ENCODE measurements at places on chromosomes 1 and 21. TPM values are rescaled to one million over a fixed set of nuclear protein-coding genes. Genes with fewer than 3 reads are reported as not detected.

Gene KCNN3
- total RNA-seq, result 1.4 TPM

Gene SPATC1L
- 6.9 TPM for total RNA-seq

Gene DLGAP3
- total RNA-seq, result not detected

Gene MEX3A
- 6.5 TPM for total RNA-seq

Gene GUCA2A
- total RNA-seq, result not detected

Gene NPHS2
- total RNA-seq, result not detected

Gene GPR153
- total RNA-seq, result 2.5 TPM

Gene ADAMTS1
- total RNA-seq, result 70.9 TPM

Gene AQP10
- 0.13 TPM for total RNA-seq

Gene WNT3A
- total RNA-seq, result not detected

GRCh38 chr1:97004054-97004453 is 282.5 kb downstream of the PTBP2 start:
- DNase-seq, result no peak

- DNase-seq, result no peak
Observed at GRCh38 chr1:242613266-242613815, 88.8 kb upstream of the PLD5 start.

GRCh38 chr1:221873673-221874072 is 131.8 kb upstream of the DUSP10 start:
- DNase-seq, result no peak

DNA sequence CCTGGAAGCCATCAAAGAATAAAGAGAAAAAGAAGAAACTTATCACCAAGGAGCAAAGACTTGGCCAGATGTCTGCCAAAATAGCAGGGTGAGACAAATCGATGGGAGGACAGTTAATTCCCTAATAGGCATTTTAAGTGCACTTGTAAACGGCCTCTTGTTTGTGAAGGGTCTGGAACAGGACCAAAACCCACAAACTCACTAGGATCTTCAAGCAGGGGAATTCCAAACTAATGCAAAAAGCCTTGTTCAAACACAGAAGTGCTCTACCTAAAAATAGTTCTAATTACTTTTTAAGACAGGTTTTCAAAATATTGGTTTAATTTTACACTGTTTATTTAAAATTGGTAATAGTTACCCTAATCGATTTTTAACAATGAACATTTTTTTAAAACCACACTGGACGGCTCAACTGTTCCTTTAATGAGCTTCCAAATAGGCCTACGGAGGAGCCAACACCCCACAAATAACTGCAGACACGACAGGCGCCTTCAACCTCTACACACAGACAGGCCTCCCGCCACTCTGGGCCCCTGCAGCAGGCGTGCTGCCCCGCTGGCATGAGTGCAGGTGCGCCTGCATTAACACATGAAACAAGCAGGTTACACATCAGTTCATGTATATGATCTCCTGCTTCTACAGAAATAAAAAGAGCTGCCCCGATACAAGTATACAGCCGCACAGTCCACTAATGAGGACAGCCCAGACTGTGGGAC is 15.8 kb downstream of the UBE2G2 start:
- no peak for DNase-seq

DNA sequence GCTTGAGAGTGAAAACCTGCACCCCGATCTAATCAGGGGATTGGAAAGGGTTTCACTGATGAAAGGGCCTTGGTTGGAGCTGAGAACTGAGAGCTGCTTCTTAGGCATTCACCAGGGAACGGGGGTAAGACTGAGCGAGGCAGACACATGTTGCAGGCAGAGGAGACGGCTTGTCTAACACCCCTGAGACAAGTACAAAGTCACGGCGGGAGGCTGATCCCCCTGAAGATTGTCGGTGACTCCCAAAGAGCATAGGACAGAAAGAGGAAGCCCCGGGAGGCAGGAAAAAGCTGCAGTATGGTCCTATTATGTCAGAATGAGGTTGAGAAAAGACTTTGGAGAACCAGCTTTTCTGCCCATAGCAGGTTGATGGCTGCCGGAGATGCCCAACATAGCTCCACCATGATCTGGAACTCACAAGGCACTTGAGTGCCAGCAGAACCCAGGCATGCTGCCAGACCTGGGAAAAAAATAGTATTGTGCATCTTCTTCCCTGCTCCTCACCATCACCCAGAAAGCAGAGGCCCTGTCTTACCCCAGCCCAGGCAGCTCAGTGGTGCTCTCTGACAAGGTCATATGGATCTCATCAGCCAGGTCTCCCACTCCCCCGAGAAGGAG is 463.9 kb upstream of the PROX1 start:
- no peak for DNase-seq

DNA sequence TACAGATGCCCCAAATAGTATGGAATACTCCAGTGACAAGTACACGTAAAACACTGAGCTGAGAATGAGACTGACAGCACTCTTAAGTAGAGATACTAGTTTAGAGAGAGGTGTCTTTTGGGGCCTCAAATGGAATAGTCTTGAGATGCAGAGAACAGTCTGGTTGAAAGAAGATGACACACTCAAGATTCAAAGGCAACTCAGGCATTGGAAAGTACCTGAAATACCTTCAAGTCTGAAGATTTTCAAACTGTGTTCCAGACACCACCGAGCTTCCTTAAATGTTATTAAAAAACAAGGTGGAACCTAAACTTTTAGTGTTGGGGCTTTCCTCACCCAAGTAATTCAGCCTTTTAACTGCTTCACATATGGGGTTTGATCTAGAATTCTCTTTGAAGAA is 437.7 kb downstream of the OMA1 start:
- DNase-seq, result no peak

DNA sequence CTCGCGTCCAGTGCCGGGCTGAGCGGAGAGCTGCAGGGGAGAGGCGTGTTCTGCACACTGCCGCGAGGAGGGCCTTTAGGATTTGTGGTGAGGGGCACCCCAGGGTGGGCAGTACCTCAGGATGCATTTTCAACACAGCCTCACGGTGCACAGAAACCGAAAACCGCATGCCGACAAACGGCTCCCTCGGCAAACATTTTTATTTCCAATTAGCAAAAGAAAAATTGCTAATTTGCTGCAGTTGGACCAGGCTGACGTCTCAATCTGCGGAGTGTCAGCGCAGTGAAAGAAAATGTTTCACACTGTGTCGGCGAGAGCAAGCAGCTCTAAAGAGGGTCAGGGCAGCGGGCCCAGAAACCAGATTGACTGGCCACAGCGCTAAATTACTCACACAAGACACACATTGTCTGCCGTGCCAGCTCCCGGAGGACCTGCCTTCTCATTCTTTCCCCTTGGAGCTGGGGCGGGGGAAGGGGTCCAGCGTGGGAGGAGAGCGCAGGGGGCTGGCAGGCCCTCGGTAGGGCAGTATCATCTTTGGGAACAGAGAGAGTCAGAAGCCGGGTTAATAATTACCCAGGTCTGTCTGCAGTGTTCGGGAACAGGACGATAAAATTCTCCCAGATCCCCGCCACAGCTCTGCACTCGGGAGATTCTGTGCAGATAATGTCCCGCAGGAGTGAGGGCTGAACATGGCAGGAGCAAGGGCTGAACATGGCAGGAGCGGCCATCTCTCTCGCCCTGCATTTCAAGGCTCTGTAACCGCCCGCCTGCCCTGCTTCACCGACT is 150.2 kb downstream of the PRDM16 start:
- no peak for DNase-seq

DNA sequence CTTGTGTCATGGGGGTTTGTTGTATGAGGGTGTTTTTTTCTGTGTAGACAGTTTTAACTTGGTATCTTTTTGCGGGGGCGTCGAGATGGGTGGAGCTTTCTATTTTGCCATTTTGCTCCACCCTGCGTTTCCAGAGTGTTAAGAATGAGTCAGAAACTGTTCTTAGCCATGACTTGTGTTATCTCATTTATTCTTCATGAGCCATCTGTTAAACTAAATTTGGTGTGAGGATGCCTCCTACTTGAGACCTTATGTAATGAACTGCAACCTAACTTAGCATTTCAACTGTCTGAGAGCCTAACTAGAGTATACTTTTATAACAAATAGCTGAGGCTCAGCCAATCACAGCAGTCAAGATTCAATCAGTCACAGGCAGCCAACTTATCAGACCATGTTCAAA is 1873.5 kb downstream of the NCAM2 start:
- DNase-seq, result no peak

DNA sequence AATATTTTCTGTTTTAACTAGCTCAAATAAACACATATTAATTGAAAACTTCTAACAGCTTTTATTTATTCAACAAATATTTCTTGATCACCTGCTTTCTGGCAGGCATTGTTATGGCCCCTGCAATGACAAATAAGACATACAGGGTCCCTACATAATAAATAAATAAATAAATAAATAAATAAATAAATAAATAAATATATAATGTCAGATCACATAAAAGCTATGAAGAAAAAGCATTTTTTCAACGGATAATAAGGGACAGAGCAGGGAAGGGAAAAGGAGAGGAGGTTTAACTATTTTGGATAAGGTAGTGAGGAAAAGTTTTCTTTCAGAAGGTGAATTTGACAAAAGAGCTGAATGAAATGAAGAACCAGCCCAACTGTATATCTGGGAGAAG is 115.0 kb downstream of the MAGI3 start:
- DNase-seq, result no peak

DNA sequence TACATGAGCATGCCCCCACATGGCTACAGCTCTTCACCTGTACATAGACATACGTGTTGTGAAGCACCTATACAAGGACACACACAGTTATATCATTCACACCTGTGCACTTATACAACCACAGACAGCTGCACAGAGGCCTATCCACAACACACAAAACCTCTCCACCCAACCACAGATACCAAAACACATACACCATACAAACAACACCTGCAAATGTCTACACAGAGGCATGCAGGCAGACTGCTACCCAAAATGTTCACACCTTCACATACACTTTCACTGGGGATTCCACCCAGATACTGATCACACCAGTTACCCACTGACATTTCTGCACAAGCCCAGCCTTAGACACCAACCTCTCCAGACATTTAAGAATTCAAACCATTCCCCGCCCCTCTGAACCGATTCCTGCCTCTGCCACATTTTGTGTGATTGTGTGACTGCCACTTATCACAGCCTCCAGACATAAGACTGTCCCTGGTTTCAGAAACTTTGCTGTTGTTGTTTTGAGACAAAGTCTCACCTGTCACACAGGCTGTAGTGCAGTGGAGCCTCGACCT is 2.0 kb downstream of the C1orf232 start:
- DNase-seq, result no peak

- no peak for DNase-seq
Observed at GRCh38 chr1:206117151-206117948, at the start of gene AVPR1B. TSS of gene AVPR1B (minus strand) at chr1:206117388. CDS start at chr1:206116890, 498 bp downstream.

- DNase-seq, result no peak
Observed at GRCh38 chr1:31648641-31649357, 4.1 kb upstream of the PEF1 start.

- no peak for DNase-seq
Observed at GRCh38 chr1:201167041-201167991, 13.0 kb upstream of the TMEM9 start.

DNA sequence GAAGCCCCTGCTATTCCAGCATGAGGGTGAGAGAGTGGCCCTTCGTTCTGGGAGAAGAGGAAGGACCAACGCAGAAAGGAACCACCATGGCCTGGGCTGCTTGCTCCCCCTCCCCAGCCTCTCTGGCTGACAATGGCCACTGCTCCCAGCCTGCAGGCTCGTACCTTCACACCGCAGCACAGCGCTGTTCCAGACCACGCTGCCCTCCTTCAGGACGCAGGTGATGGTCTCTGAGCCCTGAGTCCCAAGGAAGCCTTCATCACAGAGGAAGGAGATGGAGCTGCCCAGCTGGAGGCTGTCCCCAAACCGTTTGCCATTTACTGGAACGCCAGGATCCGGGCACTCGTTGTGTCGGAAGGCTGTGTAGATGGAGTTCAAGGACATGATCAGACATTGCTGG is 124.9 kb upstream of the HMGB4 start:
- DNase-seq, result no peak

DNA sequence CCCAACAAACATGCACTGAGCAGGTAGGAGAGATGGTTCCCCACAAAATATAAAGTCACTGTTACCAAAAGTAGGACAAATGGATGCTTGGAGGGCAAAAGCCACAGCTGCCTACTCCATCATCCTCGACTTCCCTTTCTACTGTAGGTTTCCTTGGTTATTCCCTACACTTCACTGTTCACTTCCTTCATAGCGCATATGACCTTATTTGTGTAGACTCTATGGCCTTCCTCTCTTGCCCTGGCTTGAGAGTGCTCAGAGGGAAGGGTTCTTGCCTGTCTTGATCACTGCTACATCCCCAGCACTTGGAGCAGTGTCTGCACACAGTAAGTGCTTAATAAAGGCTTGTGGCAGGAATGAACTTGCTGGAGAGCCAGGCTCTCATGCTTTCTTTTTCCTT is 14.6 kb upstream of the TRNP1 start:
- DNase-seq, result no peak

GRCh38 chr21:9008636-9009035 is 1512.7 kb upstream of the TPTE start:
- no peak for DNase-seq

DNA sequence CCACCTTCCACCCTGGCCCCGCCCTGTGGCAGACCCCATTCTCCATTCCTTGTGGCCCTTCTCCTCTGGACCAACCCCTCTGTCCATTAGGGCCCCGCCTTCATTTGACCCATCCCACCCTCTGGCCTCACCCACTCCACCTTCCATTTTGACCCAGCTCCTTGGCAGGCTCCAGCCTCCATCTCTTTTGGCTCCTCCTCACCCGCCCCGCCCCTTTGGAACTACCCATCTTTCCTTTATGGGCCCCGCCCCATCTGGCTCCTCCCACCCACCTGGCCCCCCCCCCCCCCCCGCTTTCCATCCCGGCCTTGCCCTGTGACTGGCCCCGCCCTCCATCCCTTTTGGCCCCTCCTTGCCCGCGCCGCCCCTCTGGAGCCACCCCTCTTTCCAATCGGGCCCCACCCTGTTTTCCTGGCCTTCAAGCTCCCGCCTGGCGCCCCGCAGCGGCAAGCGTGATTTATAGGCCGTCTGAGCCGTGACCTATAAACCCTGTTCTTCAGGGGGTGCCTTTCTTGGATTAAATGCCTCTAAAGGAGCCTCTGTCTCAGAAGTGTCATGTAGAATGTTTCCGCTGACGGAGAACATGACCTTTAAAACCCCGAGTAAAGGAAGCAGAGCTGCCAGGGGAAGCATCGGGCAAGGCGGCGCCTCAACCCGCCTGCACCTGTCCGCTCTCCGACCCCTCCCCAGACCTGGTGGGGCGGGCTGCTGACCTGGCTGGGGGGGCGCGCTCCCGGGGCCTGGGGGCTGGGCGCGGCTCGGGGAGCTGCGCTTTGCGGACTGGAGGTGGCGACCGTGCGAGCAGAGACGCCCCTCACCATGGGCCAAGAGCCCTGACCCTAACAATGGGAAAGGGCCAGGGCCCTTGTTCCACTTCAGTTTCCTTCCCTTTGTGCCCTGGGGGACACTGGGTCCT is 178.0 kb downstream of the CAMTA1 start:
- no peak for DNase-seq
